Testis (tissue), 5 donors: ENCODE measurements at places on chromosomes 7 and 10. TPM values are rescaled to one million over a fixed set of nuclear protein-coding genes. Genes with fewer than 3 reads are reported as not detected.

The ADRB1 gene
- 0.32 TPM for polyA plus RNA-seq

The SH2D4B gene
- polyA plus RNA-seq, result 0.22 TPM

The RFC2 gene
- 29.2 TPM for polyA plus RNA-seq

The ZNF680 gene
- 2.9 TPM for polyA plus RNA-seq
